Activated CD4-positive, alpha-beta T cell treated with anti-CD3 and anti-CD28 coated beads for 36 hours (primary cell): ENCODE measurements at places on chromosomes 6 and 20. TPM values are rescaled to one million over a fixed set of nuclear protein-coding genes. Genes with fewer than 3 reads are reported as not detected.
A peak's percentile ranks its signal among the peaks of the same experiment; 100 is the strongest.

The SCUBE3 gene
- total RNA-seq: not detected

The GJA10 gene
- not detected for total RNA-seq

The SGK2 gene
- total RNA-seq: 0.65 TPM

The MDC1 gene
- total RNA-seq: 101 TPM

DNA sequence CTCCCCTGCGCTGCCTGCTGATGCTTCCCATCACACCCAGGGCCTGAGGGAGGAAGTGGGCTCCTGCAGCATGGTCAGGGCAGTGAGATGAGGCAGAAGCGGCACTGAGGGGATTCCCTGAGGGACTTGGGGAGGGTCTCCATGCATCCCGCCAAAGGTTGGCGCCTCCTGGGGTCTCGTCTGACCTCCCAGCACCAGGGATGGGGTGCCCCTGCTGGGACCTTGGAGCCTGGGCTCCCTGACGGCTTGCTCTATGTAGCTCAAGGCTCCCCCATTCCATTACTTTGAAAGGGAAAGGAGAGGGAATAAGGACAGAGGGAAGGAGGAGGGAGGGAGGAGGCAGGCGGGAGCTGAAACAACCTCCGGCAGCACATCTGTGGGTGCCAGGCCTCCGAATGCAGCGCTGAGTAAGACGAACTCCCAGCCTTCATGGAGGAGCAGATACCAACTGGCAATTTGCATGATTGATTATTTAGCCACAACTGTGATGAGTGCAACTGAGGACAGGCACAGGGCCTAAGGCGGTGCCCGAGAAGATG, 259.3 kb downstream of the ERMARD start:
- DNase-seq: no peak

DNA sequence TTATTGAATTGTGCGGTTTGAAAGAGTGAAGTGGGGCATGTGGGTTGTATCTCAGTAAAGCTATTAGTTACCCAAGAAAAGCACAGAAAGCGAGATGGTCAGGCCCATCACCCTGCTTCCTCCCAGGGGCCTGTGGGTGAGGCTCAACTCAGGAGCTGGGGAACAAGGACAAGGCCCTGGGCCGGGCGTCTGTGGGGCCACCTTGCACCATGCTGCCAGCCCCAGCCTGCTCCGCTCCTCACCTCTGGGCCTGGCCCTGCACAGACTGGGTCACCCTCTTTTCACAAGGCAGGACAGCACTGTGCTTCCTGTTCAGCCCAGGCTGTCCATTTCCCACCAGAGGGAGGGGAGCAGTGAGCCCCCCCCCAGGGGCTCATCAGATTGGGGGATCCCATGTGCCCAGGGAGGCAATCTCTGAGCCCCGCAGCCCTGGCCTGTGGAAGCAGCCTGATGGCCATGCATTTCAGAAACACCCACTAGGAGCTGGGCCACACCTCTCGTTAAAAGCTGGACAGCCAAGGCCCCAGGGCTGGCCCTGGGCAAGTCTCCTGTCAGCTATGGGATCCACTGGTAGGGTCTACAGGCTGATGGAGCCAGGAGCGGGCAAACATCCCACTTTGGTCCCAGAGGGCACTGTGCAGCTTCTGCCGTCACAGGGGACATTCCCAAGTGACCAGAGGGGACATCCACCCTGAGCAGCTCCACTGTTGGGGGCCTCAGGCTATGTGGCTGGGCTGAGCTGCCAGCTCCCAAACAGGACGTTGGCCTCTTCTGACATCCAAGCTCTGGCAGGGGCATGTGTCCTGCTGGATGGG, 55.9 kb downstream of the YTHDF1 start:
- DNase-seq: no peak

GRCh38 chr20:58634059-58634458, 17.0 kb upstream of the STX16 start:
- DNase-seq: peak; percentile 28

- DNase-seq: no peak
These were observed 206.9 kb downstream of the TMEM242 start for GRCh38 chr6:157116426-157116825.

- no peak for DNase-seq
These were observed 1413.2 kb upstream of the MAP3K7 start for GRCh38 chr6:92000112-92000511.

GRCh38 chr20:353166-353565, 6.3 kb downstream of the NRSN2 start:
- no peak for DNase-seq

The HLA-DOA gene
- 3.3 TPM for total RNA-seq

- no peak for DNase-seq
These were observed 83.8 kb downstream of the FOXF2 start for GRCh38 chr6:1473166-1473565.

The KHDC1 gene
- total RNA-seq: 2.8 TPM

- no peak for DNase-seq
These were observed 73.2 kb downstream of the SMOC2 start for GRCh38 chr6:168514216-168514615.

- DNase-seq: no peak
These were observed 599.1 kb downstream of the MEI4 start for GRCh38 chr6:78251931-78252330.

DNA sequence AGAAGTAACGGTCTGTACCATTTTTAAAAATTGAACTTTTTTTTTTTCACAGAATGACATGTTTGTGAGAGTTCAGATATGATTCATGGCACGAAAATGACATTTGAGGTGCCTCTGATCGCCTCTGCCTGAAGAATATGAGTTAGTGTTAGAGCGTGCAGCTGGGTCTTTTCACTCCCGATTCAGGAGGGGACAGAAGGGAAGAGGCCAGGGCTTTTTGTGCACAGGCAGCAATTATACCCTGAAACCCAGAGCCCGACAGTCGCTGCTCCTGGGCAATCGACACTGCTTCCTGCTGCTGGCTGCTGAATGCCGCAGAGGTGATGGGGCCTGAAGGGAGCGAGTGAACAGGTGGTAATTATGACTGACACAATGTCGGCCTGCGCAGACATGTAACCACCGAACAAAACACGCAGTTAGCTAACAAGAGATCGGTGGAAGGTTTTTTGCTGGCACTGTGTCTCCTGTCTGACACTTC, 652.0 kb upstream of the NOX3 start:
- DNase-seq: peak; percentile 4
